GM23248 (cell line): ENCODE measurements at places on chromosomes 2 and 18.
A peak's percentile ranks its signal among the peaks of the same experiment; 100 is the strongest.

GRCh38 chr2:195830968-195831950 is 174.2 kb downstream of the SLC39A10 start:
- no peaks in the 10 kb centered on the region for H3K4me1 ChIP-seq
- no peak for DNase-seq
- H3K27me3 ChIP-seq, result no peaks in the 10 kb centered on the region
- H3K36me3 ChIP-seq, result no peaks in the 10 kb centered on the region
- no peak overlapping the region for H3K27ac ChIP-seq

GRCh38 chr18:5872886-5873285 is 22.4 kb downstream of the TMEM200C start:
- DNase-seq, result no peak
- H3K4me1 ChIP-seq, result no peaks in the 10 kb centered on the region
- H3K36me3 ChIP-seq, result no peaks in the 10 kb centered on the region

- no peaks in the 10 kb centered on the region for H3K4me1 ChIP-seq
- no peaks in the 10 kb centered on the region for H3K27me3 ChIP-seq
- no peak overlapping the region for H3K4me3 ChIP-seq
- H3K27ac ChIP-seq, result no peak overlapping the region
Measured at GRCh38 chr18:46010676-46011075, 43.5 kb upstream of the EPG5 start.

DNA sequence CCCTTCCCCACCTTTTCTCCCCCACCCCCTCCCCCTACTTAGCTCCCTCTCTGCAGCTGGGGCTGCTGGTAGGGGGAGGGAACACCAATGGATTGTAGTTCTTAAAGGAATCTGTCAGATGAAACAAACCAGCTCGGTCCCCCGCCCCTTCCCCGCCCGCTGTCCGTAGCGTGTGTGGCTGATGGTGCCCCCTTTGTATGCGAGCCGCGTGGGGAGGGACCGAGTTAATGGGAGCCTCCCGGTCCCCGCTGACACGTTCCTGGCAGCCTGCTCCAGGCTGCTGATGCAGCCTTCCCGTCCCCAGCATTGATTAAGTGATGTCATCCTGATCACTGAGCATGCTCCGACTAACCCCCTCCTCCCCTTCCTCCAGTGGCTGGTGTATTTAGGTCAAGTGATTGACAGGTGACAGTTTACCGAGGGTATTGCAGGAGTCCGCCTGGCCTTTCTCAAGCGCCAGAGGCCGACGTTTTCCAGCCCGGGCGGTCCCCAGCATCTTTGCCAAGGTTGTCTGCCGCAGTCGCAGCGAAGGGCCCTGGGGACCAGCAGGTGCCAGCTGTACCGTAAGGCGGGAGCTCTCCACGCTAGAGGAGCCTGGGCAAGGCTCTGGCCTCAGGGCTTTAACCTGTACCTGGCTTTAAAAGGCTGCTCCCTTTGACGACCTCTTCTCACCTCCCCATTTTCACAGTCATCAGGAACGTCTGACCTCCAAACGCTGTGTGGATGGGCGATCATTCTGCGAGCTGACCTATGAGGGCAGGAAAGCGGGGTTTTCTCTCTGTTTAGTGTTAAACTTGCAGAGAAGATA is 1.8 kb downstream of the KIF5C start:
- no peak overlapping the region for H3K4me3 ChIP-seq
- H3K36me3 ChIP-seq, result no peaks in the 10 kb centered on the region
- no peaks in the 10 kb centered on the region for H3K4me1 ChIP-seq

GRCh38 chr2:206092297-206092696 is 6.3 kb upstream of the INO80D start:
- no peak overlapping the region for H3K4me3 ChIP-seq
- no peaks in the 10 kb centered on the region for H3K27me3 ChIP-seq
- H3K36me3 ChIP-seq, result no peaks in the 10 kb centered on the region
- no peak for DNase-seq
- H3K27ac ChIP-seq, result no peak overlapping the region

DNA sequence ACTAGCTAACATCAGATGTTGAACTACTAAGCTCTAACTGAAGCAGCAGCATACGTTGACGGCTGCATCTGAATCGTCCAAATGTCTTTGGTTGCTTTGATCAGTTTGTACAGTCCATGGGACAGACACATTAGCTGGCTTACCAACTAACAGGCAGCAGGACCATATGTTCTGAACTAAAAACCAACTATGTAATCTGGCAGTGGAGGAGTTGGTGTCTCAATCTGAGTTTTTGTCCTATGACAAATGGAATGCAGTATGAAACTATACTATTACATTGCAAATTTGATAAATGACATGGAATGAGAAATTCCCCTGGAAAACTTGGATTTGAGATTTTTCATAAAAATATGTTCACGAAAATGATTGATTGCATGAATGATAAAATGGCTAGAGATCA is 79.5 kb downstream of the EPHA4 start:
- peak overlapping the region; percentile 16; the same call in 1 of the 2 replicates for H3K4me3 ChIP-seq
- peak; percentile 79 for DNase-seq
- H3K4me1 ChIP-seq, result peaks cover 31% of the 10 kb centered on the region

GRCh38 chr2:148701039-148701438 is 56.5 kb downstream of the EPC2 start:
- no peaks in the 10 kb centered on the region for H3K4me1 ChIP-seq
- H3K27me3 ChIP-seq, result no peaks in the 10 kb centered on the region
- H3K36me3 ChIP-seq, result peaks cover 3% of the 10 kb centered on the region; the same call in 1 of the 2 replicates
- no peak overlapping the region for H3K4me3 ChIP-seq

GRCh38 chr2:122660786-122661634 is 905.6 kb downstream of the TSN start:
- no peak overlapping the region for H3K4me3 ChIP-seq
- no peaks in the 10 kb centered on the region for H3K4me1 ChIP-seq
- no peak for DNase-seq
- no peaks in the 10 kb centered on the region for H3K36me3 ChIP-seq

DNA sequence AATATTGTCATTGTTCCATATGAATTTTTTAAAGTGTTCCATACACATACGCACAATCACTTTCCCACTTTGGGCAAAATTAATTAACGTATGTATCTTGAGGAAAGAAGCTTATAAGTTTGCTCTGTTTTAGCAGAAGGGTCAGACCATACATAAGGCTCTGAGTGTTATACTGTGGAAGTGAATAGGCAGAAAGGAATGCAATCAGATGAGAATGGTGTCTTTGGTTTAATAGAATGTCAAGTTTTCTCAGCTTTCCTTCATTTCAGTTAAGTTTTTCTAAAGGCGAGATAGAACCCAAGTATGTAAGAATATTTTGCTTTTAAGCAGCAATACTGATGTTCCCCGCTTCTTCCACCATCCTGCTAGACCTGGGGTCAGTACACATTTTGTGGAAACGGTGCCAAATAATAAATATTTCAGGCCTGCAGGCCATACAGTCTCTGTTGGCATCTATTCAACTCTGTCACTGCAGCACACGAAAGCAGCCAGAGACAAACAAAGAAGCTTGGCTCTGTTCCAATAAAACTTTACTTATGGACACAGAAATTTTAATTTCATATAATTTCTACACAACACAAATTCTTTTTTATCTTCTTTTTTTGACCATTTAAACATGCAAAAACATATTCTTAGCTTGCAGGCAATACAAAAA is 100.6 kb downstream of the UPP2 start:
- H3K27me3 ChIP-seq, result no peaks in the 10 kb centered on the region
- H3K36me3 ChIP-seq, result no peaks in the 10 kb centered on the region
- DNase-seq, result peak; percentile 13
- H3K4me3 ChIP-seq, result no peak overlapping the region
- H3K4me1 ChIP-seq, result no peaks in the 10 kb centered on the region
- H3K27ac ChIP-seq, result no peak overlapping the region

DNA sequence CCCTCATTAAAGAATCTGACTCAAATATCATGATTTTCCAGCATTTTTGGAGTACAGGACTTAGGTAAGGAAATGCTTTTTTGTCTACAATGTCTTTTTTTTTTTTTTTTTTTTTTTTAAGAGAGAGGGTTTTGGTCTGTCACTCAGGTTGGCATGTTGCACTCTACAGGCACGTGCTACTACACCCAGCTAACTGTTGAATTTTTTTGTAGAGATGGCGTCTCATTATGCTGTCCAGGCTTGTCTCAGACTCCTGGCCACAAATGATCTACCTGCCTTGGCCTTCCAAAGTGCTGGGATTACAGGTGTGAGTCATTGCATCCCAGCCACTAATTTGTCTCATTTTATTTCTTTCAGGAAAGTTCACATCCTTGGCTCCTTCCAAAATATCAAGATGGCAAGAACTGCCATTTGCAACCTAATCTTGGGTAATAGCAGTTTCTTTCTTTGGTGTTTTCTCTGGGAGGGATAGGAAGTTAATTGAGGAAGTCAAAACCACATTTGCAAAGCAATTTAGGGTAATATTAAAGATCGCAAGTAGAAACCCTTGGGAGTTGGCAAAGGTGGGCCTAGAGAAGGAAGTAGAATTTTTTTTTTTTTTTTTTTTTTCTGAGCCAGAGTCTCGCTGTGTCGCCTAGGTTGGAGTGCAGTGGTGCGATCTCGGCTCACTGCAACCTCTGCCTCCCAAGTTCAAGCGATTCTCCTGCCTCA is 15.5 kb downstream of the PNO1 start:
- no peaks in the 10 kb centered on the region for H3K27me3 ChIP-seq
- H3K36me3 ChIP-seq, result peaks cover 22% of the 10 kb centered on the region; the same call in 1 of the 2 replicates
- no peak for DNase-seq
- no peak overlapping the region for H3K4me3 ChIP-seq

DNA sequence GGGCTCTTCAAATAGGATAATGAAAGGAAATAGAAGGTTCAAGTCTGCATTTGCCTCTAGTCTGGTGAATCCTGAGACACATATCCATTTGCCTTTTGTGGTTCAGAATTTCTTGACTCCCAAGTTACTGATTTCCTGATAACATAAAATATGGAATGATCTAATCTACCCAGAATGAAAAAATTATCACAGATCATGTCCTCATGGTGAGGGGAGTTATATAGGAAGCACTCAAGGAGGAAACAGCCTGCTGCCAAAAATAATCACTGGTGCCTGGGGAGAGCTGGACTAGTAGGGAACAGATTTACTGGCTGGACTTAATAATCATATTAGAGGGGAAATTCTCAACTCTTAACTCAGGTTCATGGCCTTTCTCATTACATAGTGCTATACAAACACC is 95.5 kb upstream of the STK17B start:
- peaks cover 5% of the 10 kb centered on the region; the same call in 1 of the 2 replicates for H3K4me1 ChIP-seq
- H3K27ac ChIP-seq, result no peak overlapping the region
- H3K4me3 ChIP-seq, result no peak overlapping the region

DNA sequence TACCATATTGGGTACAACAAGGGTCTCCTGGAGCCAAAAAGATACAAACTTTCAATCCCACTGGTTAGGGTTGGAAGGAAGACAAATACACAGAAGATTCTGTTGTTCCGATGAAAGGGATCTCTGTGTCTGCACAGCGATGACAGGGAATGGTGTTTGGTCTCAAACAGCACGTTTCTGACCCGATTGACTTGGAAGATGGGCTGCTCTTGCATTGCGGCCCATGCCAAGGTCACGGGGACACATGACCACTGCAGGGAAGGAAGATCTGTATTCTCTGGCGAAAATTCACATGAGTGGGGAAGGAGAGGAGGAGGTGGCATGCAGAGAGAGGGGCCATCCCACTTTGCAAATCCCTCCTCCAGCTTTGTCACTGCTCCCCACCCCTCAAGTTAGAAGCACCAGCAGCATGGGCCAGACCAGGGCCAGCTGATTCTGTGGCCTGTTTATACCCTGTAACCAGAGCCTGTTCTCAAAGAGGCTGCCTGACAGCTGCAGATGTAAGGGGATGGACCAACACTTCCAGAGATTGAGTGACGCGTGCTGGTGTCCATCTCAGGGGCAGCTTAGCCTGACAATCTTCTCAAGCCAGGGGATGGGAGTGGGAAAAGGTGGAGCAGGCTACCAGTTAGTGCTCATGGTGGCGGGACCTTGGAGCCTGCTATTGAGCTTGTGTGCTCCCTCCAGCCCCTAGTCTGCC is 57.2 kb downstream of the TNP1 start:
- no peak for DNase-seq
- H3K27me3 ChIP-seq, result no peaks in the 10 kb centered on the region
- peaks cover 10% of the 10 kb centered on the region for H3K4me1 ChIP-seq
- no peak overlapping the region for H3K27ac ChIP-seq
- no peaks in the 10 kb centered on the region for H3K36me3 ChIP-seq

DNA sequence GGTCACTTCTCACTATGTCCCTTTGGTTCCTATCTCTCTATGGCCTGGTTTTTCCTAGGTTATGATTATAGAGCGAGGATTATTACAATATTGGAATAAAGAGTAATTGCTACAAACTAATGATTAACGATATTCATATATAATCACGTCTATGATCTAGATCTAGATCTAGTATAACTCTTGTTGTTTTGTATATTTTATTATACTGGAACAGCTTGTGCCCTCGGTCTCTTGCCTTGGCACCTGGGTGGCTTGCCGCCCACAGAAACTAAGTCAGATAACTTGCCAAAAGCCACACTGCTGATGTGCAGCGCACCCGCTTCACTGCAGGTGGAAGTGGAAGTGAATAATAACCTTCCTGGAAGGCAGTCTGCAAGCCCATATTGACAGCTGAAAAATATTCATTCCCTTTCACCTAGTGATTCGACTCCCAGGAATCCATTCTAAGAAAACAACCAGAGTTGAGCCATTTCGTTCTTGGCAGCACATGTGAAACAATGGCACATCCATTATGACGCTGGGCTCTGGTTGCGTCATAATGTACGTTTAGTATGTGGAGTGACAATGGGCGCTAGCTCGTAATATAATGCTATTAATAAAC is 725 bp upstream of the ANKRD53 start:
- peak overlapping the region; percentile 70 for H3K27ac ChIP-seq
- peak overlapping the region; percentile 78 for H3K4me3 ChIP-seq
- peak; percentile 95 for DNase-seq
- no peaks in the 10 kb centered on the region for H3K36me3 ChIP-seq

- no peaks in the 10 kb centered on the region for H3K4me1 ChIP-seq
- no peaks in the 10 kb centered on the region; the same call in 1 of the 2 replicates for H3K27me3 ChIP-seq
- no peak for DNase-seq
- no peak overlapping the region for H3K4me3 ChIP-seq
- no peaks in the 10 kb centered on the region for H3K36me3 ChIP-seq
- no peak overlapping the region for H3K27ac ChIP-seq
Measured at GRCh38 chr2:168424112-168424951, 31.7 kb upstream of the CERS6 start.

DNA sequence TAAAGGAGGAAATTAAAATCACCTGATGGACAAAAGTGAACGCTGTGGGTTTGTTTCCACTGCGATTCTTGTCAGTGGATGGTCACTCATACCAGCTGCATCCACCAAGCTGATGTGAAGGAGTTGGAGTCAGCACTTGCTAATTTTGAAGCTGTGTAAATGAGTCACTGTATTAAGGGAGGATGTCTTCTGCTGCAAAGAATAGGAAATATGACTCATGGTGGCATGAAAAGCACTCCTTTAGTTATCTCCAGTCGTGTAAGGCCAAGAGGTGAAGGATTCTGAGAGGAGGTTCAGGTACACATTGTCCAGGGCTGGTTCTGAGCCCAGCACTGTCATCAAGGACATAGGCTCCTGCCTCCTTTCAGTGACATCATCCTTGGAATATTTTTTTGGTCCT is 71.7 kb upstream of the SKOR2 start:
- H3K4me1 ChIP-seq, result no peaks in the 10 kb centered on the region
- peak; percentile 68 for DNase-seq
- no peaks in the 10 kb centered on the region for H3K27me3 ChIP-seq
- H3K4me3 ChIP-seq, result no peak overlapping the region
